NCI-H748 treated with DMSO at 0.1 percent for 48 hours (cell line): ENCODE measurements at places on chromosomes 2 and 18.

GRCh38 chr2:39217192-39217550 lies 26.6 kb downstream of the CDKL4 start:
- DNase-seq: no peak

DNA sequence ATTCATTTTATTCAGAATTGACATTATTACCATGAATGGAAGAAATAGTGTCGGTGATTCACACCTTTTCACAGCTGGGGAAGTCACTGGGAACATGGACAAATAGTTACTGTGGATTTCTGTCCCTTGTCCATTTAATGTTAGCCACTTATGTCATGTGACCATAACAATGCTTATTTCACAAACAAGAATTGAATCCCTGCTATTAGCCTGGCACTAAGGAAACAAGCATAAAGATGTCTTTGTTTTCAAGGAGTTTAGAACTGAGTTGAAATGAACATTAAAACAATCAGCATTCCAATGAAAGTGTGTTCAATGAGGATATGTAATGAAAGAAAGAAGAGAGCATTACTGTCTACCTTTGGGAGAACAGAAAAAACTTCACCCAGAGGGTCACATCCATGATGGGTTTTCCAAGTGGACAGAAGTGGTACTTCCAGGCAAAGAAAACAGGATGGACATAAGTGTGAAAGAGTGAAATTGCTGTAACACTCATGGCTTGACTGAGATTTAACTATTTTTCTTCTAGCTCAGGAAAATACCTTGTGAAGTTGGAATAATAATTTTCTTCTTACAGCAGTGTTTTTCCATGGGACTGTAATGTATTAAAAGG lies 324.5 kb upstream of the UBE2E3 start:
- DNase-seq: no peak

- DNase-seq: no peak
Observed at GRCh38 chr2:35787302-35788031, 568.1 kb upstream of the CRIM1 start.

DNA sequence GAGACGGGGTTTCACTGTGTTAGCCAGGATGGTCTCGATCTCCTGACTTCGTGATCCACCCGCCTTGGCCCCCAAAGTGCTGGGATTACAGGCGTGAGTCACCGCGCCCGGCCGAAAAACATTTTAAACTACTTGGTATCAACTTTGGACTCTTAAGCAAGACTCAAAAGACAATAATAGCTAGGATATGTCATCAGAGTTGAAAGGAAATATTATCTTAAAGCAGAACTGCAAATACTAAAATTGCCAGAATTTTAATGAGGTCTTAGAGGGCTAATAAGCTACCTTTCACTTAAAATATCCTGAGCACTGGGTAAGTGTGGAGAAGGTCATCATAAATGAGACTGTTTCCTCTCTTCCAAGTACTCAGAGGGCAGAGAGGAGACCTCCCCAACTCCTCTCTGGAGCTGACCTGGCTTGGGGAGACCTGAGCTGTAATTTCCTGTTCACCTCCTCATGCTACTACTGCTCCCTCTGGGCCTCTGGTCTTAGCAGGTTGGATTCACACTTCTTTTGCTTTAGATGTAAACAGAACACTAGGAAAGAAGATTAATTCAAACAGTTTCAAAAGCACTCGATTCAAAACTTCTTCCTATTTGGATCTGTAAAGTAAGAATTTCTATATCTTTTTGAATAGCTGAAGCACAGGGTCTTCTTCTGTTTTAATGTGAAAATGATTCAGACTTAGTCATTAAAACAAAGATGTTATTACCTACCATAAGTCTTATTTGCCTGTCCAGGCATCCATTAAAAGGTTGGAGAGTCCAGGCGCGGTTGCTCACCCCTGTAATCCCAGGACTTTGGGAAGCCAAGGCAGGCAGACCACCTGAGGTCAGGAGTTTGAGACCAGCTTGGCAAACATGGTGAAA lies 16.5 kb downstream of the CNRIP1 start:
- no peak for DNase-seq

DNA sequence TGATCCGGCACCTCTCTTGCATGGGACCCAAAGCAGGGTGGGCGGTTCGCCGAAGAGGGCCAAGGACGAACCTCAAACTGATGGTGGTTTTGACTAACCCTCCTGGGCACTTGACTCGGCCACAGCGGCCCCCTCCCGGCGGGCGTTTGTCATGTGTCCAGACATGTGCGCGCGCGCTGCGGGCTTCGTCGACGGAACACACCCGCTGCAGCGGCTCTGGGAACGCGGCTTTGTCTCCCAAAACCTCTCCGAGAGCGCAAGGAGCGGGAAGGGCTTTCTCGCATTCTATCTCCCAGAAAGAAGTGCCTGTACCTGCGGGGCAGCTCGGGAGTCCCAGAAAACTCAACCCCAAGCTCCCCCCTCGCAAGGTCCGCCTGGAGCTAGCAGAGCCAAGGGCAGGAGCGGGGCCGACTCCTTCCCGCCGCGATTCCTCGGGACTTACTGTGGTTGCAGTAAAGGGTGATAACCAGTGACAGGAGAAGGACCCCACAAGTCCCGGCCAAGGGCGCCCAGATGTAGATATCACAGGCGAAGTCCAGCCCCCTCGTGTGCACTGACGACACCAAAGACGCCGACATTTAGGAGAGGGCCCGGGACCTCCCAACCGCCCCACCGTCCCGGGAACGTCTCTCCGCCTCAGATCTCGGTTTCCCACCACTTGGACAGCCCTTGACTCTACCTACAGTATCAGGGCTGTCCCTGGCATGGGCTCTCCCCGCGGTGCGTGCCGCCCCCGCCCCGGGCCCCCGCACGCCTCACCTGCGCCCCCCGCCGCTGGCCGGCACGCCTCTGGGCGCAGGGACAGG lies 1.6 kb downstream of the CD8A start:
- no peak for DNase-seq

GRCh38 chr2:225122583-225123486 lies 80.6 kb upstream of the DOCK10 start:
- peak; percentile 13 for DNase-seq

DNA sequence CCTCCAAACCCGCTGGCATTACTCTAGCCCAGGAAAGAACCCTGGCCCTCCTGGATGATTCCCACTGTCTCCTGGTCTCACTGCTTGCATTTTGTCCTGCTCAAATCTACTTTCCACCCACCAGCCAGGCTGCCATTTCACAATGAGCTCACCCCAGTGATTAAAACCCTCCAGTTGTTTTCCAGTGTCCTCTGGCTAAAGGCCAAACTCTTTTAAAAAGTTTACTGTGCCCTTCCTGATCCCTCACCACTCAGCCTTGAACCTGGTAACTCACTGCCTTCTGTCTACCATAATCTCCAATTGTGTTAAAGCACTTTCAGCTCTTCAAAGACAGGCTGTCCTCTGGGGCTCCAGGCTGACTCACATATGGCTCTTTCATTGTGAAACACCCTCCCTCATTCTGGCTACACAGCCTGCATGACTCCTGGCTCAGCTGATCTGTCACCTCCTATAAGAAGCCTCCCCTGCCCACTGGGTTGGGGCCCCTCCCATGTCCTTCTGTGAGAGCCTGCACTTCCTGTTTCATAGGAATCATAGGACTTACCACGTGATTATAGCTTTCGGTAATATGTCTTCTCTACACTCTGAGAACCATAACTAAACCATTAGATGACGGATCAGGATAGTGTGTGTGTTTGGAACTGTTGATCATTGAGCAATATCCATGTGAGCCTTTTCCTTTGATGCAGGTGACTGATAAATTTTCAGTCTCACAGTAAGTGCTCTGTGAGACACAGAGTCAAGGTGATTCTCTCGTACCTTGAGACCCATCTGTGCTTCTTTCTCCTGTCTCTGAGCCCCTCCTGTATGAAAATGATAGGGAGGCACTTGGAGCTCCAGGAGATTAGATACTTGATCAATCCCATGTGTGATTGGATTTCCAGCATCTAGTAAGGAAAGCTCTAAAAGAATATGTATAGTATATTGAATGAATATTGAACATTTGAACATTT lies 590.8 kb upstream of the ID2 start:
- DNase-seq: no peak

DNA sequence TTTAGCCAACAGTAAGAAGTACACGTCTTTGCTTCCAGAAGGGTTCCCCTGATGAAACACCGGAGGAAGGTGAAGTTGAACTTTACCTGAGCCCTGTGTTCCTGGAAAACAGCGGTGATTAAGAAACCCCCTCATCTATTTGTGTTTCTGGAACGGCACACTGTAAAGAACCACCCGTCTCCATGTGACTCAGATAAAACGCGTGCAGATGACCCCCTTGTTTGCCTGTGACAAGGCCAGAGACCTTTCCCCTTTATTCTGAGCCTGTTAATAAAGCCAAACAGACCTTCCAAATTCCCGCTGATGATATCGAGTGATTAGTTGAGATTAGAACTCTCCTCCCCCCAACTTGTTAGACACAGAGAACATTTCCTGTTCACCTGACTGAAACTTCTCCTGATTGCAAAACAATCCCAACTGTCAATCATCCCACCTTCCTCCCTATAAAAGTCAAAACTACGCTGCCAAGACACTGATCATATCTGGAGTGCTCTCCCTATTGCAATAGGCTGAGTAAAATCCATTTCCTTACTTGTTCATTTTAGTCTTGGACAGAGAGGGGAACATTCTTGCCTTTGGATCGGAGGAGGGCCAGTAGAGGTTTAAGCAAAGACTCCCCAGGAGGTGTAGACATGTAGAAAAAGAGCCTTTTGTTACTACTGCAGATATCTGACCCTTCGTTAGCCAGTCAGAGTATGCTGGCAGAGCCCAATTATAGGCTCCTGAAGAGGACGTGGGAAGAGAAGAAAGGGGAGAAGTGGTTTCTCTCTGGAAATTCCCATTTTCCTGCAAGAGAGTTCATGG lies 914 bp upstream of the IWS1 start:
- no peak for DNase-seq

DNA sequence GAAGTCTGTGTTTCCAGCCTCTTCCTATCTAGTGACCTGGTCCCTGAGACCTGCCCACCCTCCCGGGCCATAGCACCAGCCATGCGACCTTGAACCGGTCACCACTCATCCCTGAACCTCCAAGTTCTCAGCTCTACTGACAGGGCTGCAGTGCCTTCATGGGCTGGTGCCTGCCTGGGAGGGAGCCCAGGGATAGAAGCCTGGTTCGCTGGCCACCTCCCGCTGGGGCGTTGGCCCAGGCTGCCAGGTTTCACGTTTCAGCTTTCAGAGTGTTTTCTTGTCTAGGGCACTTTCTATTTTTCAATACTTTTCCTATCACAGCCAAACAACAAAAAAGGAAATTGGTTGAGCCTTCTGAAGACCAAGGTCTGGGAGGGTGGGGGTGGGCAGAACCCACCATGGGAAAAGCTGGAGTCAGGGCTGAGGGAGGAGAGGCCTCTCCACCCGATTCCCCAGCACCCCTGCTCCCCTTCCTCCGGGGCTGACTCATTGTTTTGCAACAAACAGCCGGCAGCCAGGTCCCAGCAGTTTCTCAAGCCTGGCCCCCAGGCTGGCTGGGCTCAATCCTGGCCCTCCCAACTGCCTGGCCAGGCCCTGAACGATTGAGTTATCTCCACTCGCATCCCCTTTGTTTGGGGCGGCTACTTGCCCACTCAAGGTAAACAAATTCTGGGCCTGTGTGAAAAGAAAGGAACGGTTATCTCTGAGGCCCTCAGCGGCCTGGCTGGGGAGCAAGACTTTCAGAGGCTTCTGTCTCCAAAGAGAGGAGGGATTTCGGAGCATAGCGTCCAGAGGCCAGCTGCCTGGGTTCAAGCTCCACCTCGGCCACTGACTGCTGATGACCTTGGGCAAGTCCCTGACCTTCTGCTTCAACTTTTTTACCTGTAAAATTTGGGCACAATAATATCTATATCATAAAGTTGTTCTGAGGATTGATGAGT lies 47.5 kb downstream of the ZFP36L2 start:
- DNase-seq: no peak

- DNase-seq: no peak
Observed at GRCh38 chr18:12091538-12092141, 2.0 kb upstream of the ANKRD62 start.

- DNase-seq: no peak
Observed at GRCh38 chr2:127066942-127067341, 40.0 kb downstream of the BIN1 start.

- no peak for DNase-seq
Observed at GRCh38 chr2:218262631-218263586, 2.1 kb downstream of the GPBAR1 start.

- no peak for DNase-seq
Observed at GRCh38 chr18:68861365-68861764, 63.5 kb downstream of the CCDC102B start.

DNA sequence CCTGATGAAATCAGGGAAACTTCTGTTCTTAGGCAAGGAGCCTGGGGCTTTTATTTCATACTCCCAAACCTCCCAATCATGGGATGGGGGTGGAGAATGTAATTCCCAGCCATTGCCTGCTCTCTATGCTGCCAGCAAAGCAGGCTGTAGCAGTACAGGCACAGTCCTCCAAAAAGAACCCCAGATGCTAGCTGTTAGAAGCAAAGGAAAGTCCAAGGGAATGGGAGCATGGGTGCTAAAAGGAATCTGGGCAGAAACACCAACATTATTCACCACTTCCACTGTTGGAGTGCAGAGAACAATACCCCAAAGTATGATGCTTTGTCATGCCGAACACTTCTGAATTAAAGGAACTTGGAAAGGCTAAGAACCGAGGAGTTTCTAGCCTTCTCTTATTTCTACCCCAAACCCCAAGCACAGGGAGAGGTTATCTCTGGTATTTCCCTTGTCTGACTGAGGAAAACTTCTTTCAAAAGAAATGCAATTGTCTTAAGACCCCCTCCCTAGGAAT lies 24.7 kb downstream of the MDH1 start:
- DNase-seq: no peak

DNA sequence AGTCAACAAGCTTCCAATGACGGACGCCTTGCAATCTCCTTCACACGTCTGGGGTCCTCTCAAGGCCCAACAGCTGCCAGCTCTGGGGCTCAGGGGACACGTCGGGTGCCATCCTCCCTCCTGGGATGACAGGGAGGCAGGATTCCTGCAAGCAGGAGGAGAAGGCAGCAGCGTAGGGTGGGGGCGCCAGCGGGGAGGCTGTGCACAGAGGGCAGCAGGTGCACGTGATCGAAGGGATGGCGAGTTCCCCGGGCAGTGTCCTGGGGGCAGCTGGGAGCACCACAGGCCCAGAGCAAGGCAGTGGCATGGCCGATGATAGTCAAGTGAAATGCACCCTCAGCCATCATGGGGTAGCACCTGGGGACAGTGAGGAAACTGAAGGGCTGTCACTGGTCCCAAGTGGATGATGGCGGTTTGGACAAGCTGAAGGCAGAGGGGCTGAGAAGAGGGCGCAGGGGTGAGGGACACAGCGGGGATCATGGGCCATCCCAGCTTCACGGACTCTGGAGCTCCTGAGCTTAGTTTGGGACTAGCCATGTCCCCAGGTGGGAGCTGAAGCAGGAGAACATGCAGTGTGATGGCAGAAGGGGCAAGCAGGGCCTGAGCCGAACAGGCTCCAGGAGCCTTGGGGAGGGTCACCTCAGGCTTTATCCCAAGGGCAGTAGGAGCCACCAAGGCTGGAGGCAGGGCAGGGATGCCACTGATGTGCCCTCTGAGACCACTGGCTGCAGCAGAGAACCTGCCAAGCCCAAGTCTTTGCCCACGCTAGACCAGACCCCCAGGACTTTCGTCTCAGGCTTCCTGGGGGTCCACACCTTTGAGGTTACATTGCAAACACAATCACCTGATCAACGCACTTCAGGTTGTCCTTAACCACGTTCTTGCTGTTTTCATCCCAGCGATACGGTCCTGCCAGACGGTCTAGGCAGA lies 16.3 kb upstream of the SNED1 start:
- DNase-seq: no peak
